ENCODE measurements at places on chromosomes 3 and 15.

DNA sequence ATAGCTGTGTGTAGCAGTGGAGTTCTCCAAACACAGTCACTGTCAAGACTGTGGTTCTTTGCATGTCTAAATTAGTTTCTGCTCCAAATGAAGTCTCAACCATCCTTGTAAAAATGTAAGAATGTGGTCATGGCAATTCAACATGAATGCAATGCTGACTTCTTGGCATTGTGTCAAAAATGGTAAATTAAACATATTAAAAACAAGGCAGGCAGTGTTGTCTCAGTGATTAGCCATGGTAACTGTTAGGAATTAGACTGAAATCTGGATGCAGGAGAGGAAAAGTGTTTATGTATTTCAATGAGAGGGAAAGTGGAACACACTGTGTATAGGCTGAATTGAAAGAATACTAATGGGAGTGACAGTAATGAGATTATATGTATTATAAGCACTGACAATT lies 597.2 kb downstream of the EDEM1 start:
- DNase-seq = no peak

DNA sequence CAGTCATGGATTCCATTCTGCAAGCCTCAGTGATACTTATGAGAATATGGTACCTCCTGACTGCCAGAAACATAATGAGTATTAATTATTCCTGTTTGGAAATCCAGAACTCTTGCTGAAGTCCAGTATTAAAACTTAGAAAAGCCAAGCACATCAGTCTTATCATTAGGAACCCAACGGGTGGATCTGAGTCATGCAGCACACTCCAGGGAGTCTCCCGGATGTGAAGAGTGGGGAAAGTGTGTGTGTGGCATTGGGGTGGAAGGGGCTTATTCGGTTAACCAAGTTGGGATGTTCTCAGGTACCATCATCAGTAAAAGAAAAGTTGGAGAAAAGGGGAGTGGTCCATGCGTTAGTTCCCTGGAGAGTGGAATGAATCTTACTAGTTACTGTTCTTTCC lies 181.1 kb downstream of the PLCL2 start:
- no peak for DNase-seq

GRCh38 chr3:185653949-185654757 lies 68.1 kb downstream of the SENP2 start:
- no peak for DNase-seq

GRCh38 chr3:18134386-18135059 lies 290.6 kb downstream of the SATB1 start:
- no peak for DNase-seq

GRCh38 chr3:13069495-13069894 lies 3.7 kb downstream of the IQSEC1 start:
- DNase-seq = peak; percentile 50

DNA sequence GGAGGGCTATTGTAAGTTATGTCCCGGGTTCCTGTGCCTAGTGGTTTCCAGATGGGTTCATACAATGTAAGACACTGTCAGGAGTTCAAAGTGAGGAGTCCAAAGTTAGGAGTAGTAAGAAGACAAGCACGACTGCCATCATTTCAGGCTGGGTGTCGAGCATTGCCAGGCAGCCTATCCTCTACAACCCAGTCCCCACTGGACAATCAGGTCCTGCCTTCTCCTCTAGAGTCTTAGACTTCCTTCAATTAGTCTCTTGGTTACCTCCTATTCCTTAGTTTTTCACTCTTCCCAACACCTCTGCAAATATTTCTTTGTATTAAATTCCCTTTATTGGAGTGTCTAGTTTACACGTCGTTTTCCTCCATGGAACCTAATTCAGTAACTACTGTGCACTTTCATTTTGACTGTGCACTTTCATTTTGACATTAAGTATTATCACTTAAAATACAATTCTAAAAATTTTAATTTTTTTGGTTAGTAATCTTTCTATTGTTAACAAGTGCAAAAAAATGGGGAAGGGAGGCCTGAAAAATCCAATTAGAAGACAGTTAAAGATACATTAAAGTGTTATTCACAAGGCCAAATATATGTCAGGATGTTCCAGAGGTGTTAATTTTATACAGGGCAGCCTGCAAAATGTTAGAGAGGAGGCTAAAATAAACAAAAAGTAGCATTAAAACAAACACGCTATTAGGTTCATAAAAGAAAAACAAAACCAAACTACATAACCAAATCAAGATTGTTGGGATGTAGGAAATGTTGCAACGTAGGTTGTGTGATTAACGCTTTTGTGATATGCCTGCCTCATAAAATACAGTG lies 155.3 kb downstream of the TBL1XR1 start:
- DNase-seq = no peak

- DNase-seq = no peak
These were observed 928.8 kb upstream of the ALCAM start for GRCh38 chr3:104437891-104438290.

DNA sequence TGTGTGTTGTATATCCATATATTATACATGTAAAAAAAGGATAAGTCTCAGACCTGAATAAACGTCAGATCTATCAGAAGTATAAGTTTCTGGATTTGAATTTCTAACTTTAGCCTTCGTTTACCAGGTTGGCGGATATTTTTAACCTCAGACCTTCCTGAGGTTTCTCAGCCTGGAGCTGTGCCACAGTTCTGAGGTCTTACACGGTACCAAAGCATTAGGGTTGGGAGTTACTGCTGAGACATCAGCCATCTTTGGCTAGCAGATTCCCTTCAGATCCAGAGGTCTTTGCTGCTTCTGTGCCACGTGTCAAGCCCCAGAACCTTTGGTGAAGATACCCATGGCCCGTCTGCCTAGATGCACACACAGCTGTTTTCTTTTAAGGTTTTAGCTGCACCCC lies 84.7 kb downstream of the PPP2R3A start:
- DNase-seq = no peak

GRCh38 chr15:76575679-76576078 lies 239.1 kb downstream of the ISL2 start:
- no peak for DNase-seq

GRCh38 chr3:107689355-107689754 lies 166.6 kb downstream of the BBX start:
- no peak for DNase-seq
